ENCODE measurements at places on chromosomes 5 and 9.

DNA sequence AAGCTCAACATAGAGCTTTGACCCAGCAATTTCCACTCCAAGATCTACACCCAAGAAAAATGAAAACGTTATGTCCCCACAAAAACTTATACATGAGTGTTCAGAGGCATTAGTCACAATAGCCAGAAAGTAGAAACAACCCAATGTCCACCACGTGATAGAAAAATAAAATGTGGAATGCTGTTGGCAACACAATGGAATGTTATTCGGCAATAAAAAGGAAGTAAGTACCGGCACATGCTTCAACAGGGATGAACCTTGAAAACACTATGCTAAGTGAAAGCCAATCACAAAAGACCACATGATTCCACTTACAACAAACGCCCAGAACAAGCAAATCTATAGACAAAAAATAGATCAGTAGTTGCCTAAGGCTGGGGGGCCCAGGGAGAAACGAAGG is 6.0 kb downstream of the UBQLN1 start:
- peak; percentile 80 for DNase-seq

DNA sequence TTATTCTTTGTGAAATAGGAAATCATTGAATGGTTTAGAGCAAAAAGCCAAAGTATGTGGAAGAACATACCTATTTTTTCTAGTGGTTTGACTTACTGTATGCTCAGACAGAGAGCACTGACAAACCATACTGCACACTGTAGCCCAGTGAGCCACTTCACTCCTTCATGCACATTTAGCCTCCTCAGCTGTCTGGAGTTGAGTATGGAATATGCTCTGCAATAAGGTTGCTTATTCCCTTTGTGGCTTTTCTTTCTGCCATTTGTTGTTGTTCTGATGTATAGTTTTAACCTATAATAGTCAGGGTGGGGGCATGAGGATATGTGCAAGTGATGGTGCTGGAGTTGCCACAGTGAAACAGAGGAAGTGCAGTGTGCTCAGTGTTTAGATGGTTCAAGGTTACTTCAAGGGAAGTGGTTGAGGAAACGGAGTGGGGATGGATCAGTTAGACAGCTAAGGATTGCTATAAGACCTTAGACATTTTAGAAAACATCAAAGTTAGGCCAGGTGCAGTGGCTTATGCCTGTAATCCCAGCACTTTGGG is 100.7 kb downstream of the CDC42SE2 start:
- DNase-seq: no peak

- DNase-seq: no peak
Observed at GRCh38 chr5:63613442-63613841, 348.8 kb downstream of the HTR1A start.

GRCh38 chr9:68730570-68731235 is 25.7 kb downstream of the PIP5K1B start:
- DNase-seq: no peak

GRCh38 chr9:17588395-17588794 is 9.5 kb downstream of the SH3GL2 start:
- no peak for DNase-seq

GRCh38 chr9:2502760-2503159 is 118.8 kb upstream of the VLDLR start:
- no peak for DNase-seq

DNA sequence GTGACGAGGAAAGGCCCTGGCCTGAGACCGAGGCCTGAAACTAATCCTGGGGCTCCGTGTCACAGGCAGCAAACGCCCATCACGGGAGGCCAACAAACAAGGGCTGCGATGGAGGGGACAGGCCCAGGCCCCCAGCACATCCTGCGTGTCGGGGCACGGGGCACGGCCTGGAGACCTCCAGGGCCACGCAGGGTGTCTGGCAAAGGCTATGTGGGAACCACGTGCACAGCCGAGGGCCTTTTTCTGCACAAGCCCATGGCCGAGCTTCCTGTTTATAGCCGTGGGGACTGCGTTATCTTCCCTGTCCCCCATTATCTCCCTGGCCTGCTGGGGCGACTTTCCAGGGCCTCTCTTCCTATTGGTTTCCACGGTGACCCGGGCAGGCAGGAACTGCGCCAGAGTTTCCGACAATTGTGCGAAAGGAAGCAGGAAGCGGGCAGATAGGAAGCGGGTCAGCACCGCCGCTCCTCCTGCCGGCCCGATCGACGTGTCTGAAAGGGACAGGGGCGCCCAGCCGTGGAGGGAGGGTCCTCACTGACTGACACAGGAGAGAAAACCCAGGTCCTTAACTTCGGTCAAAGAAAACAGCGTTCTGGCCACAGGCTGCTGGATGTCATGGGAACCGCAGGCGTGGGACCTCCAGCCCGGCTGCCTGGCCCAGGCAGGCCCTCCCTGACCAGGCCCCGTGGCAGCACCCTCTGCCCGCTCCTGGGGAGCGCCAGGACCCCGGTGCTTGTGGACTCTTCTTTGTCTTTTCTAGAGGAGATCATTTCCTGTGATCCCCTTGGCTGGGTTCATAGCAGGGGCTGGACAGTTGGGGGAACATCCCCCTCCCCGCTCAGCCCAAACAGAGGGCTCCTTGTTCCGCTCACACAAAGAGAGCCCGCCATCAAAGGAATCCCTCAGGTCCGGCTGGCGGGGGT is 29.1 kb upstream of the SEC16A start:
- no peak for DNase-seq

DNA sequence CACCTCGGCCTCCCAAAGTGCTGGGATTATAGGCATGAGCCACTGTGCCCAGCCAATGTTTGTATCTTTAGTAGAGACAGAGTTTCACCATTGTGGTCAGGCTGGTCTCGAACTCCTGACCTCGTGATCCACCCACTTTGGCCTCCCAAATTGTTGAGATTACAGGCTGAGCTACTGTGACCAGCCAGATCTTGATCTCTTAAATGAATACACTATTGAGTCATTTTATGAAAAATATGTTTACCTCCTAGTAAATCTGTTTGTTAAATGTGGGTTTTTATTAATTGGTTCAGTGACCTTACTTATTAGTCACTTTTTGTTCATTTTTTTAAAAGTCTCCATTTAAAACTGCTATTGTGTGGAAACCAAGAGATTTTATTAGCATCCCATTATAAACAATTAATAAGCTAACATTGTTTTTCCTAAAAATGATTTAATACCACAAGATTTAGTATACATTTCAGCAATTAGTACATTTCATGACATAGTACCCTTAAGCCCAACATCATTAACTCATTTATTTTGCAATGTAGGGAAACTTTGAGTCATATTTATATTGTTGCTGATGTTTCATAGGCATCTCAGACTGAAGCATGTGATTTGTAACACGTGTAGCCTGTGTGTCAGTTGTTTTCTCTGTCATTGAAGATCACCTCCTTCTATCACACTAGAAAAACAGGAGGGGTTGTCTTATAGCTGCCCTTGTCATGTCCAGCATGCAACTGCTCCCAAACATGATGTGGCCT is 261.2 kb downstream of the TAF11L14 start:
- DNase-seq: no peak

DNA sequence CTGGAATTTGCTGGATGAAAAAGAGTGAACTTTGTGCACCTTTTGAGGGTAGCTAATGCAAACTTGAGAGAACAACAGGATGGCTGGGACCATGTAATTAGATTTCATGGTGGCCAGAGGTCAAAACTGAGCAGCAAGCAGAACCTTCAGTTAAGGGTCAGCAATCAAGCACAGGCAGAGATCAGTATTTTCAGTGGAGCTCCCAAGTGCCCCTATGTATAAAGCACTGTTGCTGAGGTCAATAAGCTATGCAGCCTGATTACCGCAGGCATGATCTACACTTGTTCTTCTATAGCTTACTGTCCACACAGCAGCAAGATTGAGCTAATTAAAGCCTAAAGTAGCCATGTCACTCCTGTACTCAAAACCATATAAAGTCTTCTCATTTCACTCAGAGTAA is 62.1 kb upstream of the TMC1 start:
- DNase-seq: no peak

DNA sequence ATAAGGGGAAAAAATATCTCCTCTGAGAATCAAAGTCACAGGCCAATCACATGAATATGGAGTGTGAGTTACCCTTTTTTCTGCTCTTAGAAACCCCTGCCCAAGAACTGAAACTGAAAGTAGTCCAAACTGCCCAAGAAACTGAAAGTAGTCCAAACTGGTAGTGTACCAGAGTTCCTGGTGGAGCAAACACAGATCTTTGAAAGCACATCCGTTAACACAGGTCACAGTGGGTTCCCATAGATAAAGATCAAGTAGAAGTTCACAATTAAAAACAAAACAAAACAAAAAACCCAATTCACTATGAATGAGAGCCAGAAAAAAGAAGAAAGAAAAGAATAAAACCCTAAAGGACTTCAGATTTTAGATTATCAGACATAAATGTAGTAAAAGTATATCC is 332.4 kb upstream of the EFNA5 start:
- peak; percentile 64 for DNase-seq

DNA sequence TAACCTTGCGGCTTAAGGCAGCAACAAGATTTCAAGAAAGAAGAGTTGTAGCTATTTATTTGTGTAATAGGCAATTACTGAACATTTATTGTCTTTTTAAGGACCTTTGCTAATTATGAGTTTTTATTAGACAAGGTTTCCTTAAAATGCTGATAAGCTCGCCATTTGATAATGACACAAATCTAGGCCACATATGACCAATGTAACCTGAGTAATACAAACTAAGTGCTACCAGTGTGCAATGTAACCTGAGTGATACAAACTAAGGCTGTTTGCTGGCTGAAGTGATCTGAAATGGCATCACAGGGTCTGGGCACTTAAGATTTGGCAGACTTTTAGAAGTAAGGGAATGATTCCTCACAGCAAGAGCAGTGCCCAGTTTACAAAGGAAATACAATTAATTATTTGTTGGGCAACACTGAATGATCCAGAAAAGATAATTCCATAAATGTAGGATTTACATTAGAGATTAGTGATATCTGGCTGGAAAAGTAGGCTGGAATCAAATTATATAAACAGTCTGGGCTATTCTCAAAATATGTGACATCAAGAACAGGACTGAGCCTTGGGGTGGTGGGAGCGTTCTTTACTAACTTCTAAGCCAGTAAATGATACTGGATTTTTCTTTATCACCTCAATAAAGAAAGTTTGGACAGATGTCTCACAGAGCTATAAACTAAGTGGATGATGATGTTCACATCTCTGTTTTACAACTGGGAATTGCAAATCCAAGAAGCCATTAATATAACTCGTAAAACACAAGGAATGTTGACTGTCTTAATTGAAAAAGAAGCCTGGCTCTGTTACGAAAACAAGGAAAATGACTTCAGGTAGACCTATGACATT is 54.8 kb downstream of the MRPS27 start:
- DNase-seq: no peak

- no peak for DNase-seq
Observed at GRCh38 chr5:139383993-139384590, 995 bp upstream of the SLC23A1 start.

DNA sequence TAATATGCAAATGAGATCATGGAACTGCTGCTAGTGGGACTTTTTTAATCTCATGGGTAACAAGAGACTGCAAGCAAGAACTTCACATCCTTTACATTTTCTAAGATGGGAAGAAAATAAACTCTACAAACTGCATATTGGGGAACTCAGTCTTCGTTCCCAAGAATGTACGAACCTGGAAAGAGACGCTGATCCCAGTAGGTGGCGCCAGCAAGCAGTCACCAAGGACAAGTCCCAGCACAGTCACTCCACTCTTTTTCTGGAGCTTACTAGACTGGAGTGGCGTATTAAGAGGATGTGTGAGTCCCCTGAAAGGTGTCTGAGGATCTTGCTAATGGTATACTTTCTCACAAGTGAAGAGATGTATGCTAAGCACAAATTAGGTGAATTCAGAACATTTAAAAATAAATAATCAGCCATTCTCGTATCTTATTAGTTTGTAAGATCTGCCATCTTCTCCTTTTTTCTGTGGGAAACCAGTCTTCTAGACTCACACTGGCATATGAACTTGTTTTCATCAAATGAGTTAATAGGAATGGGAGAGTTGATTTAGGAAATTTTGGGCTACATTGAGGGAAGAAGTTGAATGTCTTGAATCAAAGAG is 16.0 kb upstream of the PUM3 start:
- DNase-seq: peak; percentile 55

DNA sequence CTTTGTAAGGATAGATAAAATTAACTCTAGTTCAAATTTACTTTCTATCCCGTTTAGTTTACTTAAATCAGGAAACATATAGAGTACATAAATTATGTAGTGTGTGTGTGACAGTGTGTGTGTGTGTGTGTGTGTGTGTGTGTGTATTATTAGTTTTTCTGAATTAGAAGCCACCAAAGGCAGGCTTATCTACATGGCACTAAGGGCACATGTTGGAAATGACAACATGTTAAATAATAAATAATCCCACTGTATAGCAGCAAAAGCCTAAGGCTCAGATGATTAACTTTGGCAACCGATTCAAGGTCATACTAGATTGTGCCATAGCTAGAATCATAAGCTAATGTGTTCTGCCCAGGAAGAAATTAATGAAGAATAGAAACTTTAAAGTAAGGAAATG is 54.6 kb downstream of the MEGF9 start:
- no peak for DNase-seq

- DNase-seq: no peak
Observed at GRCh38 chr9:132014218-132014805, 65.4 kb downstream of the MED27 start.

DNA sequence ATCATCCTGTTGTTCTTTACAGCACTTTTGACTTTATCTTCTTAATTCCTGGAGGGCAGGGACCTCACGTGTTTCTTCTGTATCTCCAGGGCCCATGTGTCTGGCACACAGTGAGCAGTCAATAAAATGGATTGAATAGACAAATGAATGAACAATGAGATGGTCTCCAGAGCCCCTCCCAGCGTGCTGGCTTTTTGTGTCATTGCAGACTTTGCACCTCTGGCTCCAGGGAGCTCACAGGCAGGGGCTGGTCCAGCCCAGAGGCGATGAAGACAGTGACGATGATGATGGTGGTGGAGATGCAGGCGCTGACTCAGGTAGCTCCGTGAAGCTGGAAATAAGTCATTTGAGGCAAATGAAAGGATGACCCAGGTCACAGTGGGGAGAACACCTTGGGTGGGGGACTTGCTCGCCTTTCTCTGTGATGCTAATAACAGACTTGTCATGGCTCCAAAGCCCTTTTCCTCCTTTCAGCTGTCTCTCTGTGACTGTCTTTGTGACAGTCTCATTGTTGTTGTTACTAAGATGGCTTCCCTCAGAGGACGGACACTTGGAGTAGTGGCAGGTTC is 30.4 kb upstream of the FABP6 start:
- DNase-seq: no peak

DNA sequence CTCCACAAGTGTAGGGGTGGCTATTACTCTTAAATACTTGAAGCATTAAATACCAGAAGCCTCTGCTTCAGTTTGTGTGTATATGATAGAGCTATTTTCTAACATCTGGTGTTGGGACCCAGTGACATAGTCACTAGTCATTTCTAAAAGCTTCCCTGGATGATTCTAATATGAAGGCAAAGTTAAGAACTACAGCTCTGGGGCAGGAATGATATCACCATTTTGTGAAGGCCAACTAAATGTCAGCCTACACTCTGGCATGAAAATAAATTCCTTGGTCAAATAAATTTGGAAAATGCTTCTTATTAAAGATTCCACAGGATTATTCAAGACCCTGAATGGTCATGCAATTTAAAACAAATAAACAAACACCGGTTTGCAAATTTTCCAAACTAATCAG is 197.7 kb downstream of the PLK2 start:
- no peak for DNase-seq
